ENCODE measurements at places on chromosomes 1 and 21. TPM values are rescaled to one million over a fixed set of nuclear protein-coding genes. Genes with fewer than 3 reads are reported as not detected.

The SAMD13 gene
- 0.49 TPM for total RNA-seq

The FCER1G gene
- total RNA-seq: 0.97 TPM

The BNIPL gene
- 0.12 TPM for total RNA-seq

The ELF3 gene
- 0.81 TPM for total RNA-seq

The NLRP3 gene
- 0.24 TPM for total RNA-seq

The ZNF695 gene
- total RNA-seq: 0.81 TPM

The SLC45A1 gene
- 1.3 TPM for total RNA-seq

The PYCR2 gene
- total RNA-seq: 55.5 TPM

The GJC2 gene
- 2.1 TPM for total RNA-seq

The VHLL gene
- total RNA-seq: not detected
